D341Med (cell line): ENCODE measurements at places on chromosomes 6 and 20.

GRCh38 chr6:9116026-9116425 is 680.7 kb upstream of the SLC35B3 start:
- DNase-seq: no peak

- no peak for DNase-seq
Observed at GRCh38 chr20:845226-845868, 11.8 kb downstream of the FAM110A start.

GRCh38 chr20:36860811-36861624 is 14.9 kb upstream of the TLDC2 start:
- DNase-seq: no peak

DNA sequence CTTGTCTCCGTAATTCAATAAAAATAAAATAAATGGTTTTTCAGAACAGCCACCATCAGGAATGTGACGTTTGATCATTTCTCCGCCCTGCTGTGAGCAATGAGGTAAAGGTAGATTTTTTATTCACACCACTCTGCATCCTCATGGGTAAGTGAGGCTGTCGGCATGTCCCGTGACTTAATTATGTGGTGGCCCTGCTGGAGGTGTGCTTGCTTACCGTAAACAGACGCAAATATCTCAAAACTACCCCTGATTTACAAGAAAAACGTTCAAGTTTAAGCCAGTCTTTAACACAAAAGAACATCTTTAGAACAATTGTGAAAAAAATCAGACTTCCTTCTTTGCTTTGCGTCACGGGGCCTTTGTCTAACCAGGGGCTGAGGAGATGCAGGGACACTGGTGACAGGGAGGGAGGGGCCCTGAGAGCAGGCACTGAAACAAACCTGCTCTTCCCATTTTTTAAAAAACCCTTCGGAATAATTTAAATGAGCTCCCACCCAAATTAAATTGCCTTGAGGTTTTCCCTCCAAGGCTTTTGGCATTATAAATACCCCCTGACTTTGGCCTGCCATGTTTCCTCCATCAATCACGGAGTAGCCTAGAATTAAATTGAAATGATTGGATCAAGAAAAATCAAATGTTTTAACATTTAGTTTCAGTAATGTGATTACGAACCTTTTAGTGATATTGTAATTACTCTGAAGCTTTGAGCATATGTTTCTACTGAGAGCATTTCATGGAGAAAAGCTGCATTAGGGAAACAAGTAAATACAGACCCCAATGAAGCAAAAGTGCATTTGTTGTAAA is 13.4 kb downstream of the PRKN start:
- DNase-seq: no peak

DNA sequence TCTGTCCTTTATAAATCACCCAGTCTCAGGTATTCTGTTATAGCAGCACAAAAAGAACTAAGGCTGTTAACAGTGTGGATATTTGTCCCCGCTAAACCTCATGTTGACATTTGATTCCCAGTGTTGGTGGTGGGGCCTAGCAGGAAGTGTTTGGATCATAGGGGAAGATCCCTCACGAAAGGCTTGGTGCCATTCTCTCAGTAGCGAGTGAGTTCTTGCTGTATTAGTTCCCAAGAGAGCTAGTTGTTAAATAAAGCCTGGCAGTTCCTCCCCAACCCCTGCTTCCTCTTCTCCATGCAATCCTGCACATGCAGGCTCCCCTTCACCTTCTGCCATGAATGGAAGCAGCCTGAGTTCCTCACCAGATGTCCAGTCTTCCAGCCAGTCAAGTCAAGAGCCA is 29.8 kb upstream of the ERVFRD-1 start:
- DNase-seq: no peak

DNA sequence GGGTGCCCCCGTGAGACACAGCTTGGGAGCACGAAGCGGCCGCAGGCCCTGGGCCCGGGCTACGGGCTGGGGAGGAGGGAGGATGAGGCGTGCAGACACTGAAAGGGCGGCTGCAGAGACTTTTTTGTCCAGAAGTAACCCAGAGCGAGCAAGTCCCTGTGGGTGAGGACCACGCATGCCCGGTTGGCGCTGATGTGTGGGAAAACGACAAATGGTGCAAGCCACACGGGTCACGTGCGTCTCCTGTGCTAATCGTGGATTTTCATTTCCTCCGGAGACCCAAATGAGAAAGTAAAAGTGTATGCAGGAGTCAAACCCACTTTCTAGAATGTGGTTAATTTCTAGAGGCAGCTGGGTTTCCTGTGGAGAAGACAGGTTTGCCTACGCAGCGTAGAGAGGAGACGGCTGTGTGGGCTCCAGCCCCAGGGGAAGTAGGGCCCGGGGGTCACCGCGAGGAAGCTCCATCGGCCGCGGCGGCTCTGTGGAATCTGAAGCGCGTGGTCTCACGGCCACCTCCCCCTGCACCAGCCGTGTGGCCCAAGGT is 19.0 kb downstream of the DLL1 start:
- no peak for DNase-seq

- no peak for DNase-seq
Observed at GRCh38 chr20:44616604-44616964, 34.2 kb downstream of the PKIG start.

GRCh38 chr6:157519255-157520116 is 138.5 kb downstream of the ZDHHC14 start:
- no peak for DNase-seq

GRCh38 chr6:30679765-30680535 is 6.5 kb downstream of the PPP1R18 start:
- DNase-seq: no peak

DNA sequence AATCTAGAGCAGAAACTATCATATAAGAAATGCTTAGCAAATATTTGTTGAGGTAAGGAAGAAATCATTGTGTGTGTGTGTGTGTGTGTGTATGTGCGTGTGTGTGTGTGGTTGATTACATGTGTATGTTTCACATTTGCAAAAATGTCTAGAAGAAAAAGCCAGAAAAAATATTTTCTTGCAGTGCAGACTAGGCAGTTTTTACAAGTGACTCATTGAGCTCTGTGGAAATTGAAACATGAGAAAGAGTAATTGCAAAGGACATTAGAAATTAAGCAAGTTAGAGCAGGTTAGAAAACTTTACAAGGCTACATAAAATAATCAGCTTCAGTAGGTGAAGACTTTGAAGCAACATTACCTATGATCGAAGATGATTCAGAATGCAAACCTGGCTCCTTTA is 669.0 kb upstream of the EYS start:
- no peak for DNase-seq

GRCh38 chr6:130320908-130321307 is 44.9 kb upstream of the TMEM200A start:
- DNase-seq: no peak

DNA sequence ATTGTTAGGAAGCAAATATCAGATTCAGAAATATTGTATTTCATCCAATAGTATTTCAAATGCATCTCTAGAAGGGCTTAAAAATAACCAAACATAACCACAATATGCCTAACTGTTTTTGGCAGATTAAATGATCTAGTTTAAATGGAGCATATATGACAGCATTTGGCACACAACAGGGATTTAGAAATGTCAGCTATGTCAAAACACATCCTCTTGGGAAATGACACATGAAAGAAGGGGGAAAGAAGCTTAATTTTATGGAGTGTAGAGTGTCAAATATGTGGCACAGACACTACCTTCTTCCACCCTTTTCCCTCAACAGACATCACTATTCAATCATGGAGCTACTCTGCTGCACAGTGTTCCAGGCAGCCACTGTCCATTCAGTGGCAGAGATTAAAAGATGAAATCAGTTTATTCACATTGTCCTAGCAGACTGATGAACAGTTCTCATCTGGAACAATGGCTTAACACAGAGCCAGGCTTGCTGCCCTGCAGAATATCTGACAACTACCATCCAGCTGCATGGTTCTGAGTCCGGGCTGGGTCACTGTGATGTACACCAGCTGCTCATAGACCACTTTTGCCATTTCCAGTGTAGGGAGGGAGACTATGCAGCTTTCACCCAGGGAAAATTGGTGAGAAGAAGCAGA is 349.8 kb downstream of the DHX35 start:
- DNase-seq: no peak

GRCh38 chr6:157235600-157236039 is 87.7 kb downstream of the TMEM242 start:
- no peak for DNase-seq

- DNase-seq: peak; percentile 77
Observed at GRCh38 chr6:131199568-131200272, 64.5 kb downstream of the AKAP7 start.

GRCh38 chr6:6469074-6469473 is 119.4 kb upstream of the LY86 start:
- no peak for DNase-seq

DNA sequence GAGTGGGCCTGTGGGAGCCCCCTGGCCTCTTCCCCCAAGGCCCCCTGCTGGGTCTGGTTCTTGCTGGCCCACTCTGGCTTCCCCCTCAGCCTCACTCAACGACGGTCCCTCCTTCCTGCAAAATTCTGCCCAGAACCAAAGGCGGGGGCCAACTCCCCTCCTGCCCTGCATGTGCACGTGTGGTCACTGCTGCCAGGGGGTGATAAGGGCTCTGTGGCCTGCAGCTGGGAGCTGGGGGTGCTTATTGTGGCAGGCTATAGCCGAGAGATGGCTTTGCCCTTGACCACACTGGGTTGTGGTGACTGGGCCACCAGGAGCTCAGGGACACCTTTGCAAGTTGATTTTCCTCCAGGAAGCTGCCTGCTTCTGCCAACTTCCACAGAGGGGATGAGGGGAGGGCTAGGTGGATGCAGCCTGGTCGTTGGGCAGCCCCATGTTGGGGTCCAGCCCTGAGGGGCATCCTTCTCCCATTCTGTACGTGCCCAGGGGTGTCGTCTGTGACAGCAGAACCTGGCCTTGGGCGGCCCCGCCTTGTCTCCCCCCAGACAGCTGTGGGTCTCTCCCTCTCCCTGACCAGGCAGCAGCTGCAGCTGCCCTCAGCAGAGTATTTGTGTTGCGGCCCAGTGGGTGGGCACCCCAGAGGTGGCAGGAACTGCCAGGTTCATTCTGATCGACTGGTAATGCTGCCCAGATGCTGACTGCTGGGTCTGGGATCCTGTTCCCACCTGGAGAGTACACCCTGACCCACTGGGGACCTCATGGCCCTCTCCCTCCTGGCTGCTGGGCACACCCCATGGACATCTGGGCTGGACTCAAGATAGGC is 5.6 kb downstream of the TCEA2 start:
- DNase-seq: no peak

GRCh38 chr6:156053626-156054025 is 598.0 kb upstream of the NOX3 start:
- DNase-seq: no peak

DNA sequence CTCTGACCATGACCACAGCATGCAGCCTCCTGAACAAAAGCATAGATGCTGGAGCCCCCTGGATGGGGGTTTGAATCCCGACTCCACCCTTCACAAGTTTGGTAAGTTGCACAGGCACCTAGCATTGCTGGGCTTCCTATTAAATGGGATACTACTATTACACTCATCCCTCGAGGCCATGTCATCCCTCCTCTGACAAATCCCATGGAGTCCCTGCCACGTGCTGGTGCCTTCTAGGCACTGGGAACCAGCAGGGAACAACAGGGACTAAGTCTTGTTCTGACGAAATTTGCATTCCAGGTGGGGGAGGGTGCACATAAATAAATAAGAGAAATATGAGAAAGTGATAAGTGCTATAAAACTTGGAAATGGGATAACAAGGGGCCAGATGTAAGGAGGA is 15.3 kb upstream of the SIRPA start:
- DNase-seq: no peak

- DNase-seq: peak; percentile 82
Observed at GRCh38 chr20:58544286-58544685, 29.1 kb upstream of the APCDD1L start.

- no peak for DNase-seq
Observed at GRCh38 chr6:19175023-19175422, 662.1 kb upstream of the ID4 start.

- DNase-seq: no peak
Observed at GRCh38 chr6:154591234-154591633, 80.7 kb upstream of the CNKSR3 start.

DNA sequence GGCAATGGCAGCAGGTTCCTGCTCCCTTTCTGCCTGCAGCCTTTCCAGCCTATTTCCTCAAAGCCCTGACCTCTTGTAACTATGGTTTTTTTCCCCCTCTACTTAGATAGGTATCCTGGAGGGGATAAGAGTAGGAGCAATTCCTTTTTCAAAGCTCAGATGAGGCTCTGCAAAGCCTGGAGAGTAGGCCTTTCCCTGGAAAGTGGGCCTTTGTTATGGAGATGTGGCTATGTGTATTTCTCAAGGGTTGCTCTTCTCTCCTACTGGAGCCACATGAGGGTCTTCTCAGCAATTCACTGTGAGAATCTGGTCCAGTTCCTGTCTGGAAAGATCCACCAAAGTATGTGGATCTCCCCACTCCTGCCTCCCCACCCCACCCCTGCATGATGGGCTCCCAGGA is 96.0 kb downstream of the DTD1 start:
- DNase-seq: no peak

- DNase-seq: no peak
Observed at GRCh38 chr6:137570393-137570792, 76.2 kb upstream of the OLIG3 start.

GRCh38 chr6:14852375-14852774 is 393.5 kb upstream of the JARID2 start:
- DNase-seq: no peak

- DNase-seq: no peak
Observed at GRCh38 chr6:136365776-136366354, 76.2 kb upstream of the BCLAF1 start.

GRCh38 chr20:8786383-8786782 is 282.5 kb upstream of the PLCB4 start:
- no peak for DNase-seq

DNA sequence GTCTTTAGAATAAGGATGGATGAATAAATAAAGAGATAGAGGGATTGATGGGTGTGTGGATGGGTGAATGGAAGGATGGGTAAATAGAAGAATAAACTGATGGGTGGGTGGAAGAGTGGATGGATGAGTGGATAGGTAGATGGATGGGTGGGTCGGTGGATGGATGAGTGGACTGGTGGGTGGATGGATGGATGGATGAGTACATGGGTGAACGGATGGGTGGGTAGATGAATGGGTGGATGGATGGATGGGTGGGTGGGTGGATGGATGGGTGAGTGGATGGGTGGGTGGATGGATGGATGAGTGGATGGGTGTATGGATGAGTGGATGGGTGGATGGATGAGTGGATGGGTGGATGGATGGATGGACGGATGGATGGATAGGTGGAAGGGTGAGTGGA is 65.7 kb upstream of the FOXC1 start:
- no peak for DNase-seq

- no peak for DNase-seq
Observed at GRCh38 chr20:3494218-3494617, 23.4 kb downstream of the ATRN start.
